Aorta (tissue), 5 donors: ENCODE measurements at places on chromosomes 5 and 9.

- DNase-seq, result no peak
Observed at GRCh38 chr5:8908055-8908683, 637.7 kb downstream of the SEMA5A start.

DNA sequence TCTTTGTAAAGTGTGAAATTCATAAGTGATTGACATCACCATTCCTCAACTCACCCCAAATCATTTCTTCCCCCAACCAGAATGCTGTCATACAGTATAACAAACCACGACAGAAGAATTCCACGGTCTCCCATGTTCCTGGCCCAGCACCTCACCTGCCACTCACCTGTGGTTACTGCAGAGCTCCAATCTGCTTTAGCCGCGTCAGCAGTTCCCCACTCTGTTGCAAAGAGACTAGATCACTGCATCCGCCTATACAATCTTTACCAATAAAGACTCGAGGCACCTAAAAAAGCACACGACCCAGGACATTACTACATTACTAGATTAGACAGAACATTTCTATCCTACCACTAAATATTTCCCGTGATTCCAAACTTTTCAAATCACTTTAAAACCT lies 6.2 kb downstream of the GLRX start:
- no peak for DNase-seq

DNA sequence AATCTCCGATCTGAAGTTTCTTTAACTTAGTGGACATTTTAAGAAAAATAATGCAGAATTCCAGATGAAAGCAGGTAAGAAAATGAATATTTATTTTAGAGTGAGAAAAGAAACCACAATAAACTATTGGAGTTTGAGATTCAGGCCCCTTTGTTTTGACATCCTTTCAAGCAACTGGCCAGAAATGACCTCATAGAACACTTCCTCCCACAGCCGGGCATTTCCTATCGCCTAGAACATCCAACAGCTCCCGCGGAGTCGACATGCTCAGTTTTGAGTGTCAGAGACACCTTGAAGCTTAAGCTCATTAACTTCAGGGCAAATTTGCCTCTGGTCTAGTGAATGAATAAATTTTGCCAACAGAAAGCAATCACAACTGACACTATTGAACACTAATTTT lies 369.2 kb downstream of the TLE4 start:
- DNase-seq, result no peak

- DNase-seq, result no peak
Observed at GRCh38 chr9:83570359-83570758, 32.2 kb upstream of the FRMD3 start.

DNA sequence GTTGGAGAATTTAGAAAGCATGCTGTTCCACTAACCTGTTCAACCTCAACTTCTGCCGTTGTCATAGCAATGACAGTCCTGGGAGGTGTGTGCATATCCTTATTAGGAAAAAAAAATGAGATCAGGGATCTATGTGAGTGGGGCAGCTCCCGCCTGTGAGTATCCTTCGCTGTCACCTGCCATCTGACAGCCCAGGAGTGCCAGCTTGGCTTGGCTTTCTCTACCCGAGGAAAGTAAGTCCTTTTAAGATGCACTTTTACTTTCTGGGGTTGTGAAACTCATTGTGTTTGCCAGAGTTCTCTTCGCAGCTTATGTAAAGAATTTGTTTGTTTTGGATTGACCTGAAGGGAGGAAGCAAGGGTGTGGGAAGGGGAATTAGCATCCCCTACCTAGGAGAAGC lies 21.8 kb downstream of the PCDHAC2 start:
- DNase-seq, result no peak

- DNase-seq, result no peak
Observed at GRCh38 chr9:76181020-76181641, 213.1 kb downstream of the RFK start.

GRCh38 chr9:14907696-14908095 lies 2.5 kb downstream of the FREM1 start:
- no peak for DNase-seq

GRCh38 chr5:178291969-178292825 lies 59.6 kb upstream of the PHYKPL start:
- peak; percentile 64 for DNase-seq

DNA sequence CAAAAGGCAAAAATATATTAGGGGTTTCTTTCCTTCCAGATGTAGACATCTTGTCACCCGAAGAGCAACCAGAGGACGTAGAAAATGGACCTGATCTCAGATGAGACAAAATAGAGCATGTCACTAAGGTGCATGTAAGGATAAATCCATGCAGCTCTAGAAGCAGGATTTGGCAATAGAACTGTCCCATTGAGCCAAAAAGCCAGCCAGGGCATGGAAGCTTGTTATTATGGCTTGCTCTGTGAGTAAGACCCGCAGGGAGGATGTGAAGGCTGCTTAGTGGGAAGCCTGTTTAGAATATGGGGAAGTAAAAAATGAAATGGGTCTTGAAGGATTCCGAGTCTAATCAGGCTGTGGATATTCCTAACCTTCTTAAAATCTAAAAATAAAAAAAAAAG lies 165.6 kb upstream of the MPDZ start:
- no peak for DNase-seq

- no peak for DNase-seq
Observed at GRCh38 chr9:102514541-102514940, 480.6 kb upstream of the CYLC2 start.

GRCh38 chr5:51651889-51652288 lies 268.6 kb downstream of the ISL1 start:
- DNase-seq, result no peak

DNA sequence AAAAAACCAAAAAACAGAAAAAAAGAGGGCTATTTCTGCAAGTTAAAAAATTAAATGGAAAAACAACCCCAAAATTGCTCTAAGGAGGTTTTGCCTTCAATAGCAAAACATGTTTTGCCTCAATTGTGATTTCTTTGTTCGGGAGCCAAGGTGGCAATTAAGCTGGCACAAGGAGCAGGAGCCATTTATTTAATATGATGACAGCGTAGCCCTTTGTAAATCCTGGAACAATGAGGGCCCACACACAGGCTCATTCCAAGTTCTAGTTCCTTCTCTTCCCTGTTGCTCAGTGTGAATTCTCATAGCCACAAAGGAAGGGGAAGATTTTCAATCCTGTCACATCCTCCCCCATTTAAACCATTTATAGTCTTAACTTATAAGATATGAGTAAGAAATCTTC lies 353.2 kb downstream of the PDE4D start:
- DNase-seq, result no peak

DNA sequence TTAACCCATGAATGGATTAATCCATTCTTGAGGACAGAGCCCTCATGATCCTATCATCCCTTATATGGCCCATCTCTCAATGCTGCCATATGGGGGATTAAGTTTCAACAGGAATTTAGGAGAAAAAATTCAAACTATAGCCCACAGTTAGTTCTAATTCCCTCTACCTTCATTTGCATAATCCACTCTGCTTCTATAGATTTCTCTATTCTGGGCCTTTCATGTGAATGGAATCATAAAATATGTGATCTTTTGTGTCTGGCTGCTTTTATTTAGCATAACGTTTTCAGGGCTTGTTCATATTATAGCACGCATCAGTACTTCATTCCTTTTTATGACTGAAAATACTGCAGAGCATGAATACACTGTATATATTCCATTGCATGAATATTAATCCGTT lies 55.4 kb downstream of the CTSL start:
- no peak for DNase-seq

GRCh38 chr9:93369686-93370085 lies 81.8 kb upstream of the FAM120A start:
- no peak for DNase-seq

- DNase-seq, result no peak
Observed at GRCh38 chr5:95845391-95845790, 22.9 kb upstream of the GLRX start.

- no peak for DNase-seq
Observed at GRCh38 chr9:123111427-123112014, 78.1 kb downstream of the GPR21 start.

- peak; percentile 40 for DNase-seq
Observed at GRCh38 chr9:126515873-126516505, 97.7 kb upstream of the LMX1B start.

DNA sequence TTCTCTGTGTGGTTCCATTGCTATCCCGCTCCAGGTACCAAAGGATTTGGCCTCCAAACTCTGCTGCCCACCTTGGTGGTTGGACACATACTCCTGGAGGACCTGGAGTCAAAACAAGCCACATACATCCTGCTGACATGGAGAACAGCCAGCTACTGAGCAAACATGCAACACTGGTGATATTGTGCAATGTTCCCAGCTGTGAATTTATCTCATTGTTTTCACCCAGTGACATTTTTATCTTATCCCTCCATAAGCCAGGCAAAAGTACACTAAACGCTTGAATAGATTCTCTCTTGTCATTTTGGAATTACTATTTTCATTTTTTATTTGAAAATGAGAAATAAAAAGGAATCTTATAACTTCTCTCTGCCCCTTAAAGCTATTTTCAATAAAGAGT lies 11.1 kb upstream of the CTSL start:
- no peak for DNase-seq

DNA sequence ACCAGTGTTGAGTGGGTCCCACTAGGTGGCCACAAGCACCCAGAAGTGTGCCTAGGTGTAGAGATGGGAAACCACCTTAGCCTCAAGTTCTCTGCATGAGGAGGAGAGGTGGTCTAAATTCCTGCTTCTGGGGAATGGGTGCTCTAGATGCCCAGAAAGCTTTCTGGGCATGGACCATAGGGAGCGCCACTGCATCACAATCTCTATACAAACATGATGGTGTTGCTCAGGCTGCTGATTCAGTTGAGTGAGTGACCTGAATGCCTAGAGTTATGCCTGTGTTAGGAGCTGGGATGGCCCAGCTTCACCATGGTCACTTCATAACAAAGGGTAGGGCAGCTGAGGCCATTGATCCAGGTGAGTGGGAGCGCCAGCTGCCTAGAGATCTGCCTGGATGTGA lies 667.9 kb upstream of the ARRDC3 start:
- DNase-seq, result no peak

GRCh38 chr5:119468286-119468685 lies 16.0 kb downstream of the HSD17B4 start:
- DNase-seq, result no peak

- no peak for DNase-seq
Observed at GRCh38 chr5:165928971-165929370, 2362.5 kb upstream of the WWC1 start.

DNA sequence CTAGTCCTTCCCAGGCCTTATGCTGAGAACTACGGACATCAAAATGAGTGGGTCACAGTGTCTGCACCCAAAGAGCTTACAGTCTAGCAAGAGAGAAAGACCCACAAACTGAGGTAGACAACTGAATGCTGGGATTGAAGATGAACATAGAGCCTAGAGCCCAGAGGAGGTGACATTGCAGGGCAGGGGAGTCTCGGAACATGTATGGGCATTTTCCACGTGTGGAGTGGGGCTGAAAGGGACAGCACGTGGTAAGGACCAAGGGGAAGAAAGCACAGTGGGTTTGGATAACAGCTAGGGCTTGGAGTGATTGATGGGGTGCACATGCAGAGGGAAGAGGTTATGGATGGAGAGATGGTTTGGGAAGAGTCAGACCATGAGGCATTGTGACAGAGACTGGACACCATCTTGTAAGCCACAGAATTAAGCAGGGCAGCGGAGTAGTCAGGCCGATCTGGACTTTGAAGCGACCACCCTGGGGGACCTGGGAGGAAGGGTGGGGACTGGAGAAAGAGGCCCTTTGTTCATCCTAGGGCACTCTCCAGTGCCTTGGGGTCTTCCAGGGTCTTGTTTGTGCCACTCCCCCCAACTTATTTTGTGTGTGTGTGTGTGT lies 47.5 kb upstream of the SH3PXD2B start:
- DNase-seq, result peak; percentile 17

DNA sequence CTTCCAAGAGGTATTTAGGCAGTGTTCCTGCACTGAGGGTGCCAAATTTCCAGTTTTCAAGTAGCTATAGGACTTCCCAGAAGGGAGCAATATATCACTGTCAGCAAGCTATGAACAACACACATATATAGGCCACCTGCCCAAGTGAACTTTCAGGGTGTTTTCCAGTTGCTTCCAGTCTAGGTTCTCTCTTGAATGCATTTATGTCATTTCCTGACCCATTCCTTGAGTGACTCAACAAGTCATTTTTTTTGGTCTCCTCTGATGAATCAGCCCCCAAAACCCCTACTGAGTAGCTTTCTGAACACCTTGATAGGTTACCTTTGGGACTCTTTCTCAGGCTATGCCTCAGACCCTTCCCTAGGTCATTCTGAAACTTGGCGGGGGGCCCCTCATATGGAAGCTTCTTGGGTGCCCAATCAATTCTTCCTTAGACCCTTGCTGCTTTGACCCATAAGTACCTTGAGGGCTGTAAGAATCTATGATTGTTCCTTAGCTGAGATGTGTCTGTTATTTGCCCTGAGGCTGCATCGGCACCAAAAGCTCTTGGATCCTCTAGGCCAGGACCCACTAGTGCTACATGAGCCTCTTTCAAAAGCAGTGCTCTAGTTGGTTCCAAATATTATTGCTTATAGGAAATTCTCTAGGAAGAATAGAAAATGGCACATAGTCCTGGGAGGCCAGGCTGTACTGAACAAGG lies 12.4 kb downstream of the DNAJB5 start:
- DNase-seq, result no peak

DNA sequence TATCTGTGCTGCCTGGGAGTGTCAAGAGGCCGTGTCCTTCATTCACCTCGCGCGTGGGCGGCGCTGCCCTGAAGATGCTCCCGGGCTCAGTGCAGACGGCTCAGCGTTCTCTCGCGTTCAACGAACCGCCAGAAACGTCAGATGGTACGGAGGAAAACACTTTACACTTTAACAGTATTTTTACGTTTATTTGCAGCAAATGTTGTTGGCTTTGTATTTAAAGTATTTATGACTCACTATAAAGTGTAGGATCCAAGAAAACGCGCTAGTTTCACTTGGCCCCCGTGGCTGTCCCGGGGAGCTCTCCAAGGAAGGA lies 544 bp upstream of the ERCC6L2 start:
- peak; percentile 76 for DNase-seq

GRCh38 chr9:132809677-132810271 lies 68.3 kb downstream of the AK8 start:
- DNase-seq, result no peak

GRCh38 chr5:143968071-143968878 lies 156.3 kb downstream of the HMHB1 start:
- DNase-seq, result no peak

DNA sequence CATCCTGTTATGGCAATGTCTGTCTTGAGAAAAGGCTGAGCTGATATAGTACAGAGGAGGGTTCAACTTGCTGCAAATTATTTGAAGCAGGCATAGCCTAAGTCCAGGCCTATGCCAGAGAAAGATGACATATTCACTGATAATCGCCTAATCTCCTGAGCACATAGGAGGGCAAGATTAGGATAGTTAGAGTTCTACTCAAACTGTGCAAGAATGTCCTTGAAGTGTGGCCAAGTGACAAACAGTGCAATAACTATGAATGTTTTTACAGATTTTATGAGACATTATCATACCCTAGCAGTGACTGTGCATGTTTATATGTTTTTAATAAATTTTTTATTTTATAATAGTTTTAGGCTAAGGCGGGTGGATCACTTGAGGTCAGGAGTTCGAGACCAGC lies 96.2 kb downstream of the TSSK1B start:
- DNase-seq, result no peak

DNA sequence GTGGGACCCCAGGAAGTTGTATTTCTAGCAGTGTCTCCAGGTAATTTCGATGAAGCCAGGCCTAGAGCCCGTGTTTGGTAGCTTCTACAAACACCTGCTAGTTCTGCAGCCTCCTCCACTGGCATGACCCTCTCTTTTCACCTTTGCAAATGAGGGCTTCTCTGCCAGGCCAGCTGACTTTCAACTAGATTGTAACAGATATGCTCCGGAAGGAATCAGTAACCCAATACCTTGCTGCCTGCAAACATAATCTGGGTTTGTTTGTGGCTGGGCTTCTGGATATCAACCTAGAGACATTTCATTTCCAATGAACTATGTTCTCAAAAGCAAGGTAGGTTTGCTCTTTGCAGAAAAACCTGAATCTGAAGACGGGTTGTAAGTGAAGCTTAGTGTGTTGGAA lies 354.8 kb downstream of the DMRT2 start:
- no peak for DNase-seq
